Thyroid gland (tissue), 4 donors: ENCODE measurements at places on chromosomes 5 and 9. TPM values are rescaled to one million over a fixed set of nuclear protein-coding genes. Genes with fewer than 3 reads are reported as not detected.

DNA sequence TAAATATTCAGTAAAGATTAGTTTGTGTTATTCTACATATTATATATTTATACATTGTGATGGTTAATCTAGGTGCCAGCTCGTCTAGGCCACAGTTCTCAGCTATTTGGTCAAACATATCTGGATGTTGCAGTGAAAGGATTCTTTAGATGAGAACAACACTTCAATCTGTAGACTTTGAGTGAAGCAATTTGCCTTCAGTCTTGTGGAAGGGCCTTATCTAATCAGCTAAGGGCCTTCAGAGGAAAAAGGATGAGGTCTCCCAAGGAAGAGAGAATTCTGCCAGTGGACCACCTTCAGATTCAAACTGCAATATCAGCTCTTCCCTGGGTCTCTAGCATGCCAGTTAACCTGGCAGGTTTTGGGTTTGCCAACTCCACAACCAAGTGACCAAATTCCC is 112.0 kb downstream of the SH3TC2 start:
- DNase-seq, result no peak
- H3K27ac ChIP-seq, result no peak overlapping the region
- no peaks in the 10 kb centered on the region for H3K27me3 ChIP-seq
- H3K36me3 ChIP-seq, result no peaks in the 10 kb centered on the region

- peak; percentile 40 for DNase-seq
- peaks cover 41% of the 10 kb centered on the region for H3K4me1 ChIP-seq
- peak overlapping the region; percentile 72 for H3K27ac ChIP-seq
- no peak overlapping the region for H3K4me3 ChIP-seq
- no peaks in the 10 kb centered on the region for H3K36me3 ChIP-seq
- no peaks in the 10 kb centered on the region for H3K27me3 ChIP-seq
Measured at GRCh38 chr9:130847306-130848217, 12.5 kb downstream of the ABL1 start.

KCNT1 gene
- 0.21 TPM for total RNA-seq

ZMAT2 gene
- 35.1 TPM for total RNA-seq
